HT-29 (cell line): ENCODE measurements at places on chromosomes 7 and 10. TPM values are rescaled to one million over a fixed set of nuclear protein-coding genes. Genes with fewer than 3 reads are reported as not detected.
A peak's percentile ranks its signal among the peaks of the same experiment; 100 is the strongest.

GRCh38 chr7:51009716-51010496 is 227.2 kb upstream of the GRB10 start:
- no peak for DNase-seq

- no peak for DNase-seq
Measured at GRCh38 chr7:41955451-41955850, 252.6 kb upstream of the INHBA start.

GRCh38 chr7:121796381-121796780 is 76.6 kb upstream of the PTPRZ1 start:
- no peak for DNase-seq

- no peak for DNase-seq
Measured at GRCh38 chr7:141700848-141701371, 1.1 kb downstream of the DENND11 start.

Gene MOGAT3
- 6.7 and 8.2 TPM in 2 replicates for total RNA-seq

DNA sequence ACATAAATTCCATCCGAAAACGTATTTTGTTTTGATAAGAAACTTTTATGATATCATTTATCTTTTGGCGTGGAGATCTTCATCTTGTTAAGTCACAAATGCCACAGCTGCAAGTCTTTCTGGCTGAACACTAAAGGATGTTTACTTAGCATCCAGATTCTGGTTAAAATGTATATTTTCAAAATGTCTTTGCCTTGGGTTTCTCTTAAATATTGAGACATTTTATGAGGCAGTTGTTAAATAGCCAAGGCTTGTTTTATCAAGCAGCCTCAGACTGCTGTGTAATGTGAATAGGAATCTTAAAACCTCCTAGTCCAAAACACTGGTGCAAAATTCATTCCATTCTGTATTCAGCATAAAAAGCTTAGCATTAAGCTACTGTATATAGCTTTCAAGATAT is 136.3 kb upstream of the FZD1 start:
- DNase-seq: no peak

DNA sequence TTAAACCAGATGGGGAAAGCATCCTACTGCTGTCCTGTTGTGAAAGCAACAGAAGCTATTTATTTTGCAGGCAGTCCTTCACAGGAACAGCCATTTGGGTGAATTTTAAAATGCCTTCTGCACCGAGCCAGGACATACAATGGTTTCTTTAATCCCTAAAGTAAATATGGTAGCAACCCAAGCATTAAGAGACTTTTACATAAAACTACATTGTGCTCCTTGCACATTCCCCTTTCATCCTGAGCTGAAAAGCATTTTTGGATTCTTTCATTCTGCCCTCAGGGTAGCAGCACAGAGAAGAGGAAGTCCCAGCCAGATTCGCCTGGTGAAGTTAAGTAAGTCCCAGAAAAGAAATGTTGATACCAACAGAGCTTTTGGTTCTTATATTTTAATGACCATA is 84.0 kb upstream of the FAM3C start:
- no peak for DNase-seq

Gene STEAP1
- total RNA-seq: 3.4 and 5.9 TPM in 2 replicates

- DNase-seq: no peak
Measured at GRCh38 chr7:47508389-47509380, 73.2 kb downstream of the TNS3 start.

GRCh38 chr10:101228966-101229265 is 347 bp downstream of the LBX1 start:
- no peak for DNase-seq

- DNase-seq: no peak
Measured at GRCh38 chr10:48437546-48437945, 131.1 kb downstream of the MAPK8 start.

- no peak for DNase-seq
Measured at GRCh38 chr7:154598864-154599263, 404.1 kb downstream of the PAXIP1 start.

- DNase-seq: no peak
Measured at GRCh38 chr7:77430927-77431326, 14.8 kb upstream of the GSAP start.

Gene FEZF1
- total RNA-seq: not detected in 2 replicates

DNA sequence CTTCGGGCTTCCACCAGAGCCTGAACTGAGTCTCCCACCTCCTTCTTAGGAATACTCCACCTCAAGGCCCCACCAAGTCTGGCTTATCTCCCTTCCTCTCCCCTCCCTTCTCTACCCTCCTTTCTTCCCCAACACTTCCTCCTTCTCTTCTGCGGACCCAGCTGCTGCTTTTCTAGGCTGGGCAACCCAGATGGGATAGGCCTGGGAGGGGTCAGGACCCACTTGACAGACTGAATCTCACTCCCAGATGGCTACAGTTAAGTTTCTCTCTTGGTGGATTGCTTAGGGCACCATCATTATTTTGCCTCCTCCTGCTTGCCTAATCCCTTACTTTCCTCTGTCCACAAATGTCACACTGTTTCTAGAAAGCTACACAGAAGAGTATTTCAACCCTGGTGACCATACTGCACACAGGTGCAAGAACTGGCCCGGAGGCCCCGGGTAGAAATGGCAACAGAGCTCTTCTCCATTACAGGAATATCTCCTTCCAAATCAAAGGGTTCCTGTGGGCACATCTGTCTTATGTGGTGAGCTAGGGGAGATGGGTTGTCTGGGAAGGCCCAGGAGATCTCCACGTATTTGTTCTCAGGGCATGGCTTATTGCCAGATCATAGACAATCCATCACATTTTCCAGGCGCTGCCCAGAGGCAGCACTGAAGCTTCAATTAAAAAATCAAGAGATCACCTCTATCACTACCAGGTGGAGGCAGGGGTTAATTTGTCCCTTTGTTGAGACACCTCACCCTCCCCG is 5.1 kb upstream of the HOXA11 start:
- DNase-seq: peak; percentile 78

GRCh38 chr7:4700577-4701235 is 18.6 kb downstream of the FOXK1 start:
- DNase-seq: no peak

GRCh38 chr10:112779025-112779770 is 170.8 kb upstream of the TCF7L2 start:
- DNase-seq: peak; percentile 53

- DNase-seq: no peak
Measured at GRCh38 chr10:131830446-131831130, 70.2 kb upstream of the PPP2R2D start.

DNA sequence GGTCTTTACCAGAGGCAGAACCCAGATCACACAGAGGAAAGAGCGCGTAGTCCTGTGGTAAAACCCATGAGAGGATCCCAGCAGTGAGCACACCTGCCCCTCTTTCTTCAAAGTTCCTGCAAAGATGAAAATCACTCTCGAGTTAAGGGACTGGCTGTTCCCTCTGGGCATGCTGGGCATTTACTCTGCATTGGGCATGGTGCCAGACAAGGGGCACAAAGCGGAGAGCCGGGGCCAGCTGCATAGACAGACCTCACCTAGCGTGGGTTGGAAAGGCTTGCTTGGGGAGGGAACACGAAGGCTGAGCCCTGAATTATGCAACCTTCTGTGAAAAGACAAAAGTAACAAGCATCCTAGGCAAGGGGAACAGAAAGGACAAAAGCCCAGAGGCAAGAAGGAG is 120.0 kb upstream of the TCERG1L start:
- no peak for DNase-seq

Gene IDI2
- not detected in 2 replicates for total RNA-seq

DNA sequence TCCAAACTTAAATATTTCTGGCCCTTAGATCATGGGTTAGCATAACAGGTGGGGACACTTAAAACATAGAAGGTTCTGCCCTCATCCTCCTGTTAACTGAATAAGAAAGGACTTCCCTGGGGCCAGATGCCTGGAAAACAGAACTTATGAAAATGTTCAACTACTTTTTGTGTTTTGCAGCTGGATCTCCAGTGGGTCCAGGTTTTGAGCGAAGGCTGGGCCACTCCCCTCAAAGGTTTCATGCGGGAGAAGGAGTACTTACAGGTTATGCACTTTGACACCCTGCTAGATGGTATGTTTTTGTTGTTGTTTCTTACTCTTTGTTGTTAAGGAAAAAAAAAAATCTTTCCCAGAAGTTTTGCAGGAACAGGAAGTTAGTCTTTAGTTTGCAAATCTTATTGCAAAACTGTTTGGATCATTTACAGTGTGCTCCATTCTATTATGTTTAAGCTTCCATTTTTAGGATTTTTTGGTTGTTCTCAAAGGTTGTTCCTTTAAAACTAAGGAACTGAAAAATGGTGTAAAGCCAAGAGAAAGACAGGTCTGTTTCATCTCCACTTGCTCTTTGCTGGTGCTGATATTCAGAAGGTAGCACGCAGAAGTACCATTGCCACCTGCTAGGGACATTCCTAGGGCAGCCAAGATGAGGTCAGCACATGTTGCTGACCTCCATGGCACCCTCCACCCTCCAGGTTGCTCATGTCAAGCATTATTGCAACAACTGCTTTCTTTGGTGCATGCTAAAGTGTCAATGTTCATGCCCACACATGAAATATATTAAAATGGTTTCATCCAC is 56.1 kb downstream of the PAPSS2 start:
- no peak for DNase-seq

DNA sequence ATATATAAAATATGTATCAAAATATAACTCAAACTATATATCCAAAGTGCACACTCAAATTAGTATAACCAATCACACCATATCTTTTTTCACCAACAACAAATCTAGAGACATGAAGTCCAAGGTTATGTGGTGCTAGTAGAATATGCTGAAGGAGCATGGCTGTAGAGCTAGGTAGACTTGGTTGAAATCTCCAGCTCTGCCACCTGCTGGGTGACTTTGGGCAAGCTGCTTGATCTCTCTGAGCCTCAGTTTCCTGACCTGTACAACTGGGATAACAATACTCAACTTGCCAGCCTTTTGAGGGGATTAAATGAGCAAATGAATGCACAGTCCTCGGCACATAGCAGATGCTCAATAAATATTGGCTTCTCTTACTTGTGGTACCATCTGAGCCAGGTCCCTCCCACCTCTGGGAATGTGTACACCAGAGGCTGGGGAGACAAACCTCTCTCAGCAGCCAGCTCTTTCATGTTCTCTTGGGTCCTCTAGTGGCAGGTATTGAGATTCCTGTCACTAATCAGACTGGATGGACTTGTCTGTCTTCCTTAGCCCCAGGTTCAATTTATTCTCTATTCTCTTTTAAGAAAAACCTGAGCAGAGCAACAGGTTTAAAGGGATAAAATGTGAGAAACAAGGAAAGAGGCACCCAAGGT is 94.3 kb upstream of the PDE1C start:
- DNase-seq: peak; percentile 69

GRCh38 chr10:111249925-111250324 is 173.1 kb downstream of the ADRA2A start:
- peak; percentile 12 for DNase-seq

Gene OR6V1
- total RNA-seq: not detected in 2 replicates

- DNase-seq: no peak
Measured at GRCh38 chr7:138941545-138941944, 39.6 kb downstream of the KIAA1549 start.

- no peak for DNase-seq
Measured at GRCh38 chr7:96416116-96416515, 94.2 kb upstream of the SLC25A13 start.

Gene LEP
- total RNA-seq: not detected in 2 replicates

GRCh38 chr10:89540420-89540949 is 5.1 kb upstream of the SLC16A12 start:
- no peak for DNase-seq

Gene UBE2D1
- 2.3 and 2.7 TPM in 2 replicates for total RNA-seq
